BJ (cell line): ENCODE measurements at places on chromosomes 2 and 18. TPM values are rescaled to one million over a fixed set of nuclear protein-coding genes. Genes with fewer than 3 reads are reported as not detected.

Gene NGEF
- 0.11 and 0.23 TPM in 2 replicates for polyA plus RNA-seq

Gene CENPO
- 18.2 and 19.4 TPM in 2 replicates for polyA plus RNA-seq

Gene ANKRD29
- polyA plus RNA-seq = 4.3 and 4.7 TPM in 2 replicates

Gene ATP8B1
- 53.3 and 84.5 TPM in 2 replicates for polyA plus RNA-seq

Gene SS18
- polyA plus RNA-seq = 153 and 163 TPM in 2 replicates

Gene REG3A
- polyA plus RNA-seq = not detected in 2 replicates

Gene WDPCP
- 4.2 and 4.4 TPM in 2 replicates for polyA plus RNA-seq

Gene SLC4A3
- 7.6 and 12.1 TPM in 2 replicates for polyA plus RNA-seq

Gene RAPGEF4
- polyA plus RNA-seq = 0.42 and 0.60 TPM in 2 replicates

Gene SERPINB13
- polyA plus RNA-seq = not detected in 2 replicates

Gene CXCR1
- polyA plus RNA-seq = not detected in 2 replicates

Gene MRPL44
- 12.8 and 17.8 TPM in 2 replicates for polyA plus RNA-seq

Gene FAP
- 135 and 263 TPM in 2 replicates for polyA plus RNA-seq

Gene INO80B
- 5.6 and 6.4 TPM in 2 replicates for polyA plus RNA-seq

Gene SCG2
- polyA plus RNA-seq = 0.17 and 0.26 TPM in 2 replicates

Gene KIAA2012
- polyA plus RNA-seq = 0.13 and 0.18 TPM in 2 replicates

Gene CTDSP1
- polyA plus RNA-seq = 104 and 166 TPM in 2 replicates

Gene SCN7A
- not detected in 2 replicates for polyA plus RNA-seq

Gene LRRTM4
- polyA plus RNA-seq = not detected in 2 replicates

Gene IHH
- polyA plus RNA-seq = 0.05 TPM in 2 replicates

Gene DSC3
- polyA plus RNA-seq = not detected in 2 replicates

Gene STARD6
- not detected in 2 replicates for polyA plus RNA-seq

Gene PSD4
- 0.93 and 1.9 TPM in 2 replicates for polyA plus RNA-seq

Gene ERLEC1
- polyA plus RNA-seq = 26.6 and 55.6 TPM in 2 replicates

Gene ZSWIM2
- polyA plus RNA-seq = 0.04 and 0.05 TPM in 2 replicates

Gene FBLN7
- polyA plus RNA-seq = 1.6 and 3.7 TPM in 2 replicates

Gene SP140L
- 8.7 and 11.4 TPM in 2 replicates for polyA plus RNA-seq

Gene PRPF40A
- 82.4 and 135 TPM in 2 replicates for polyA plus RNA-seq

Gene CHRNG
- not detected in 2 replicates for polyA plus RNA-seq

Gene FOXD4L1
- 0.02 TPM in 1 of 2 replicates, not detected in the other for polyA plus RNA-seq

Gene DYNAP
- not detected in 2 replicates for polyA plus RNA-seq

Gene SLC40A1
- polyA plus RNA-seq = 0.47 and 0.83 TPM in 2 replicates

Gene EVX2
- not detected in 2 replicates for polyA plus RNA-seq

Gene SUMO1
- polyA plus RNA-seq = 48.0 and 103 TPM in 2 replicates

Gene TNFRSF11A
- polyA plus RNA-seq = 0.06 TPM in 1 of 2 replicates, not detected in the other

Gene GAL3ST2
- not detected in 2 replicates for polyA plus RNA-seq

Gene CWC22
- polyA plus RNA-seq = 1.2 and 2.9 TPM in 2 replicates

Gene CDCA7
- polyA plus RNA-seq = 8.3 and 8.7 TPM in 2 replicates

Gene TEKT4
- polyA plus RNA-seq = not detected in 2 replicates

Gene CNTNAP5
- not detected in 2 replicates for polyA plus RNA-seq

Gene RND3
- polyA plus RNA-seq = 255 and 497 TPM in 2 replicates

Gene AQP12A
- not detected in 2 replicates for polyA plus RNA-seq

Gene RTTN
- polyA plus RNA-seq = 5.4 and 8.2 TPM in 2 replicates

Gene ACOXL
- not detected in 2 replicates for polyA plus RNA-seq

Gene PSMA8
- not detected in 2 replicates for polyA plus RNA-seq

Gene POTEI
- not detected in 2 replicates for polyA plus RNA-seq

Gene FIGN
- polyA plus RNA-seq = 2.4 and 3.0 TPM in 2 replicates

Gene MGAT4A
- 0.06 TPM in 1 of 2 replicates, not detected in the other for polyA plus RNA-seq

Gene PPP1CB
- polyA plus RNA-seq = 45.2 and 75.4 TPM in 2 replicates

Gene ANKRD30B
- 0.05 TPM in 1 of 2 replicates, not detected in the other for polyA plus RNA-seq

Gene RNU2-63P
- not detected in 2 replicates for polyA plus RNA-seq
